ENCODE measurements at places on chromosomes 7 and 10.
A peak's percentile ranks its signal among the peaks of the same experiment; 100 is the strongest.

DNA sequence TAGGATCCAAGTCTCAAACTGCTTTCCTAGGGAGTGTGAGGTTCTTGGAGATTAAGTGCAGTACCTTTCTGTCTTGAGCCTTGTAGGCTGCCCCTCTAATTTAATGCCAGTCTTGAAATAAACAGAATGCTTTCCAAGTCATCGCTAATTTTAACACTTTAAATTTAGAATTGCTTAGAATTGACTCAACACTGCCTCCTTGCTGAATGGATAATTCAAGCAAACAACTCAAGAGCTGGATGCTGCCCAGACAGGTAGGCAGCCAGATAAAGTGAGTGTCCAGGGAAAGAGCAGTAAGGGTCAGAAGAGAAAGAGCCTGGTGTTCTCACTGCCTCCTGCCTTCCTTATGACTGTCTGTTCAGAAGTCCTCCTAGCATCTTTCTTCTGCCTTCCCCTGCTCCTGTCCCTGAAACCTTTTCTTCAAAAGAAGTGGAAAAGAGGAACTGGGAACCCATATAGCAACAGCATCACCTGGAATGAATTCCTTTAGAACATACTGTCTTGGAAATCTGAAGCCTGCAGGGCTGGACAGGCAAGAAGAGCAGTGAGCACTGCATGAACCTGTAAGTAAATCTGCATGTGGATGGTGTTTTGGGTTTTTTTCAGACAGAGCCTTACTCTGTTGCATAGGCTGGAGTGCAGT lies 3.1 kb upstream of the GOT1 start:
- H3K27me3 ChIP-seq = peaks cover 42% of the 10 kb centered on the region
- H3K4me3 ChIP-seq = no peak overlapping the region
- no peak for DNase-seq
- H3K36me3 ChIP-seq = no peaks in the 10 kb centered on the region
- no peak overlapping the region for H3K27ac ChIP-seq
- H3K4me1 ChIP-seq = peaks cover 8% of the 10 kb centered on the region

- no peak overlapping the region for H3K4me3 ChIP-seq
- H3K27ac ChIP-seq = no peak overlapping the region
- no peaks in the 10 kb centered on the region for H3K27me3 ChIP-seq
- no peak for DNase-seq
- H3K4me1 ChIP-seq = no peaks in the 10 kb centered on the region
- no peaks in the 10 kb centered on the region for H3K36me3 ChIP-seq
Observed at GRCh38 chr10:70596110-70596798, 6.3 kb downstream of the PRF1 start.

GRCh38 chr10:81472927-81473470 lies 402.0 kb upstream of the NRG3 start:
- no peaks in the 10 kb centered on the region for H3K36me3 ChIP-seq
- peak; percentile 72 for DNase-seq
- no peak overlapping the region for H3K27ac ChIP-seq
- H3K27me3 ChIP-seq = no peaks in the 10 kb centered on the region
- H3K4me3 ChIP-seq = no peak overlapping the region

DNA sequence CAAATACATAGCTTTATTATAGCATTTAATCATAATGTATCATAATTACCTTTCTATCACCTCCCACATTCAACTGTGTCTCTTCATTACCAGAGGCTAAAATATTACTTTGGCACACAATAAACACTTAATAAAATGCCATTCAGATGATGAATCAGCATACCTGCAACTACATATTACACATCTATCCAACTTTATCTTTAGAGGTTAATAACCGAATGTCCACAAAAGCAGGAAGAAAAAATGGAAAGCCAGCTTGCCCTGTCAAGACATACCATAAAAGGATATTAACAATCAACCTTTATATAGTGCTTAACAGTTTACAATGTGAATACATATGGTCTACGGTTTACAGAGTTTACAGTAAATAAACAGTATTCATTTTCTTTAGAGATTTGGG lies 12.7 kb downstream of the CACUL1 start:
- no peak overlapping the region for H3K4me3 ChIP-seq
- DNase-seq = no peak
- H3K4me1 ChIP-seq = no peaks in the 10 kb centered on the region
- no peaks in the 10 kb centered on the region for H3K27me3 ChIP-seq
- no peak overlapping the region for H3K27ac ChIP-seq

DNA sequence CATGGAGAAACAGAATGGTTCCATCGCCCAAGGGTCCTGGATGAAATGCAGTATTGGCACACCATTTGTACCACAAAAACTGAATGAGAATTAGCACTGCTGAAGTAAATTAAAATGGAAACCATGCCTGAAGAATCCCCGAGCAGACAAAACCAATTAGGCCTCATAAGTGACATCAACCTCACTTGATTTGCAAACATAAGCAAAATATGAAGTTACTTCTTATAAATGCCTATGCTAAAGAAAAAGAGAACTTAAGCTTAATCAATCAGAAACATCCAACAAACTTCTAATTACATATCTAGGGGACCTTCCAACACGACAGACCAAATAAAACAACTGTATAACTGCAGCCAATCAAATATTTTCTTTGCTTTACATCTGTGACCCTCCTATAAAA lies 4.4 kb downstream of the FAM3C start:
- peaks cover 15% of the 10 kb centered on the region for H3K36me3 ChIP-seq
- H3K27me3 ChIP-seq = no peaks in the 10 kb centered on the region
- H3K4me3 ChIP-seq = no peak overlapping the region
- peaks cover 2% of the 10 kb centered on the region for H3K4me1 ChIP-seq

- peaks cover 34% of the 10 kb centered on the region for H3K27me3 ChIP-seq
- H3K4me3 ChIP-seq = peak overlapping the region; percentile 72
- peaks cover 7% of the 10 kb centered on the region for H3K4me1 ChIP-seq
- DNase-seq = peak; percentile 77
Observed at GRCh38 chr7:2520131-2520760, 672 bp downstream of the LFNG start.

- H3K36me3 ChIP-seq = no peaks in the 10 kb centered on the region
- peak overlapping the region; percentile 46 for H3K27ac ChIP-seq
- no peaks in the 10 kb centered on the region for H3K4me1 ChIP-seq
- DNase-seq = no peak
Observed at GRCh38 chr10:76398043-76398710, 966.8 kb downstream of the LRMDA start.

GRCh38 chr7:22326181-22326580 lies 30.8 kb downstream of the RAPGEF5 start:
- no peak for DNase-seq
- no peak overlapping the region for H3K27ac ChIP-seq
- H3K4me1 ChIP-seq = no peaks in the 10 kb centered on the region
- no peaks in the 10 kb centered on the region for H3K27me3 ChIP-seq
- H3K36me3 ChIP-seq = no peaks in the 10 kb centered on the region

GRCh38 chr7:127571741-127572505 lies 13.5 kb downstream of the GCC1 start:
- H3K4me3 ChIP-seq = no peak overlapping the region
- H3K27ac ChIP-seq = no peak overlapping the region
- no peaks in the 10 kb centered on the region for H3K4me1 ChIP-seq

- H3K4me1 ChIP-seq = peaks cover 9% of the 10 kb centered on the region
- H3K36me3 ChIP-seq = no peaks in the 10 kb centered on the region
- no peaks in the 10 kb centered on the region for H3K27me3 ChIP-seq
- H3K27ac ChIP-seq = no peak overlapping the region
Observed at GRCh38 chr10:50522908-50523307, 100.8 kb downstream of the SGMS1 start.

DNA sequence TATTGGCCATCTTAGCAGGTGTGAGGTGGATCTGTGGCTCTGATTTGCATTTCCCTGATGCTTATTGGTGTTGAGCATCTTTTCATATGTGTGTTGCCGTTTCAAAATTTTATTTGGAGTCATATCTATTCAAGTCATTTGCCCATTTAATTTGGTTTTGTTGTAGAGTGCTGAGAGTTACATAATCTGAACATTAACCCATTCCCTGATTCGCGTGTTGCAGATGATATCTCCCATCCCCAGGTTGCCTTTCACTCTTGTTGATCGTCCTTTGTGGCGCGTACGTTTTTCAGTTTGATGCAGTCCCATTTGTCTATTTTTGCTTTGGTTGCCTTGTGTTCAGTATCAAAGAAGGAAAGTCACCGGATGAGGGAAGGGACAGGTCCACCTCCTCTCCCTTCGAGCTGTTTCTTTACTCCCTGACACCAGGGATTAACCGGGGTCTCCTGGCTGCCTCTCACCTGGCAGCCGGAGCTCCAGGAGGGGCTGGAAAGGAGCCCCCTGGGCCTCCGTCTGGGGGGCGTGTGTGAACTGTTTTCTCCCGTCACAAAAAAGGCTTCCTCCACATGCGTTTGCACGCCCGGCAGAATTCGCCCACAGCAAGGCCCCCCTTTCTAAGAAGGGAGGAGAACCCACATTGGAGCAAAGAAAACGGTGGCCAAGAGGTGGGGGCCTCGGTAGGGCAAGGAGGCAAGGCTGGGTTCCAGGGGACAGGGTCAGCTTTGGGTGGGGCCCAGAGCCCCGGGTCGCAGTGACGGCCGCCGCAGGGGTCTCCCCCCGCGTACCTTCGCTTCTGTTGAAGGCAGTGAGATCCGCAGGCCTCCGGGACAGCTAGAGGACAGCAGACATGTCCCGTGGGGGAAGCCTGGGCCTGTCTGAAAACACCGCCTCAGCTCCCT lies 8.3 kb downstream of the MNX1 start:
- H3K4me1 ChIP-seq = peaks cover 2% of the 10 kb centered on the region
- H3K4me3 ChIP-seq = peak overlapping the region; percentile 45
- H3K27ac ChIP-seq = no peak overlapping the region
- H3K36me3 ChIP-seq = no peaks in the 10 kb centered on the region
- H3K27me3 ChIP-seq = peaks cover 99% of the 10 kb centered on the region

GRCh38 chr10:73340121-73340520 lies 18.5 kb downstream of the CFAP70 start:
- no peak overlapping the region for H3K4me3 ChIP-seq
- H3K27ac ChIP-seq = no peak overlapping the region
- H3K36me3 ChIP-seq = no peaks in the 10 kb centered on the region
- DNase-seq = no peak
- no peaks in the 10 kb centered on the region for H3K27me3 ChIP-seq
- H3K4me1 ChIP-seq = no peaks in the 10 kb centered on the region

DNA sequence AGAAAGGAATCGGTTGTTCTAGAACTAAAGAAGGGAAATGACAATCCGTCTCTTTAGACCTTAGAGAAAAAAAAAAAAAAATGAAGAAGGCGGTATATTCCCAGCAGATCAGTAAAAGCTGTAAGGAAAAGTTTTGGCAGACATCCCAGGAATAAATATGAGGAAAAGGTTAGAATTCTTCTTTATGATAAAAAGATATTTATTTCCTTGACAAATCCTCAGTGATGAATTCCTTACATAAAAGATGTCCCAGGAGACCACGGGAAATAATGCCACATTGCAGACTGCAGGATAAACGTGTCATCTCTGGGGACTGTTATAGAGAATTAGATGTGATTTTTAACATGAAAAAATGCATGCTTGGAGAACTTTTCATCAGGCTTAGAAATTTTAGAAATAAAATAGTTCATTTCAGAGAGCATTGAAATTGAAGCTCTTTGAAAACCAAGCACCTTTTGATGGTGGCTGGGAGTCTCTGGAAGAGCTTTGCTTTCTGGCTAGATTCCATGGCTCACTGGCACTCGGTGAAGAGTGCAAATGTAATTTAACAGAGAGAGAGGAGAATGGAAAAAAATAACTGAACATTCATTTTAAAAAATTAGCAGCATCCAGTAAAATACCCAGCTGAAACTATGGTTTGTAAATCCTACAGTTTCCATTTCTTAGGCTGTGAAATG lies 98.2 kb downstream of the PRPF18 start:
- no peak overlapping the region for H3K4me3 ChIP-seq
- no peaks in the 10 kb centered on the region for H3K27me3 ChIP-seq
- DNase-seq = no peak
- peak overlapping the region; percentile 40 for H3K27ac ChIP-seq
- H3K4me1 ChIP-seq = peaks cover 3% of the 10 kb centered on the region
- H3K36me3 ChIP-seq = peaks cover 3% of the 10 kb centered on the region

- no peak overlapping the region for H3K4me3 ChIP-seq
- H3K4me1 ChIP-seq = no peaks in the 10 kb centered on the region
- H3K36me3 ChIP-seq = peaks cover 46% of the 10 kb centered on the region
- H3K27ac ChIP-seq = no peak overlapping the region
Observed at GRCh38 chr7:157404845-157405481, 68.2 kb downstream of the DNAJB6 start.

DNA sequence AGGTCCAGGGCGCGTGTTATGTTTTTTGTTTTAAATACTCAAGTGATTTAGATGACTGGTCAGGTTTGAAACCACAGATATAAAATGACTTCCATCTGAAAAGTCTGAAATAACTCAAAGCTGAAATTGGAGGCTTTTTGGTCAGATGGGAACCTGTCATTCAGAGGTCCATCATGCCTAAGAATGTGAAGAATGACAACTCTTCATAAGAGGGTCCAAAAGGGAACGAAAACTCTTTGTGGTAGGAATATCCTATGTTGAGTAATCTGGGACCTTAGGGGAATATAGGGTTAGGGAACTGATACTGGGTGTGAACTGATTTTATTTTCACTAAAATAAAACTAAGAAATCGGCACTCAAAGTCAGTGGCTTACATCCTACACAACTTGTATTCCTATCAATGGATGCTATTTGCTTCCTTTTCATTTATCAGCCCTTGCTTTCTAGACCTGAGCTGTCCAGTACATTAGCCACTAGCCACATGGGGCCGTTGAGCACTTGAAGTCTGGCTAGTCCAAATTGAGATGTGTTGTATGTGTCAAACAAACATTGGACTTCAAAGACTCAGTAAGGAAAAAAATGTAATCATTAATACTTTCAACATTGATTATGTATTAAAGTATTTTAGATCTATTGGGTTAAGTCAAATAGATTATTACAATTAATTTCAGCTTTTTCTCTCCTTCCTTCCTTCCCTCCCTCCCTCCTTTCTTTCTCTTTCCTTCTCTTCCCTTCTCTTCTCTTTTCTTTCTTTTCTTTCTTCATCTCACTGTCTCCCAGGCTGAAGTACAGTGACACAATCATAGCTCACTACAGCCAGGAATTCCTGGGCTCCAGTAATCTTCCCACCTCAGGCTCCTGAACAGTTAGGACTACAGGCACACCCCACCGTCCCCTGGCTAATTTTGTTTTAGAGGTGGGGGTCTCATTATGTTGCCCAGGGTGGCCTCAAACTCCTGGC lies 56.5 kb upstream of the KDM7A start:
- no peak overlapping the region for H3K27ac ChIP-seq

DNA sequence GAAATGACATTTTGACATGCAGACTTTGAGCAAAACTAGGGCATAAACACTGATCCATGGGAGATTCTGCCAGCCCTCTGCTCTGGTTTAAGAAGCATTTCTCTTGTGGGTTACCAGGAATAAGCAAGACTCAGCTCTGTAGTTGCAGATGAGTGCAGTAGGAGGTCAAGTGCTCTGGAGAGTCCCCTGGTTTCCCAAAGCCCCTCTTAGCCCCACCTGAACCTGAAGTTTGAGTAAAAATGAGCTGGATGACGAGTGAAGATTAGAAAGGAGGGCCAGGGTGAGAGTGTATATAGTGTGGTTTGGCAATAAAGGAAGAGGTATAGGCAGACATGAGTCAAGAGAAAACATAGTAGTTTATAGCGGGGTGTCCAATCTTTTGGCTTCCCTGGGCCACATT lies 220.3 kb downstream of the ARL4A start:
- H3K36me3 ChIP-seq = no peaks in the 10 kb centered on the region
- no peaks in the 10 kb centered on the region for H3K27me3 ChIP-seq
- DNase-seq = no peak
- H3K27ac ChIP-seq = no peak overlapping the region
- H3K4me3 ChIP-seq = no peak overlapping the region

- no peak for DNase-seq
- no peaks in the 10 kb centered on the region for H3K4me1 ChIP-seq
- no peak overlapping the region for H3K4me3 ChIP-seq
- no peak overlapping the region for H3K27ac ChIP-seq
- H3K36me3 ChIP-seq = peaks cover 5% of the 10 kb centered on the region
- no peaks in the 10 kb centered on the region for H3K27me3 ChIP-seq
Observed at GRCh38 chr7:2307690-2308107, 6.5 kb downstream of the SNX8 start.

All from endodermal cell (in vitro differentiated cells).